ENCODE measurements at places on chromosomes 3 and 15.
A peak's percentile ranks its signal among the peaks of the same experiment; 100 is the strongest.

DNA sequence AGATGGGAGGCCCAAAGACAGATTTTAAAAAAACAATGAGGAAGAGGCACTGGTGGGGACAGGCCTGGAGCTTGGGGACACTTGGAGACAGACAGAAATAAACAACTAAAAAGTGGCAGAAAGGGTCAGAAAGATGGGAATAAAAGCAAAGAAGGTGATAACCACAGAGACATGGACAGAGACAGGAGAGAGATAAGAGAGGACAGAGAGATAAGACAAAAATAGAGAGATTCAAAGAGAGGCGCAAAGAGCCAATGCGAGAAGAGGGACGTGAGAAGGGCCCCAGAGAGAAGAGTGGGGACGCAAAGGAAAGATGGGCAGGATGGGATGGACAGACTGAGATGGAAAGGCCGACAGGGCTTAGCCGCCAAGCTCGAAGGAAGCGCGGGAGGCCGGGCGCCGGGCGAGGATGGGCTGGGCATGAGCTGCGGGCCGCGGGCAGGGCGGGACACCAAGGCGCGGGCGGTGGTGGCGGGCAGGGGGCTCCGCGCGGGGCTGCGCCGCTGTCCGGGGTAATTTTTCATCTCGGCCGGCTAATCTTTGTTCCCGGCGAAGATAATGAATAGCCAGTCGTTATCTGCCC, 3.1 kb upstream of the GATA2 start:
- no peak for DNase-seq

DNA sequence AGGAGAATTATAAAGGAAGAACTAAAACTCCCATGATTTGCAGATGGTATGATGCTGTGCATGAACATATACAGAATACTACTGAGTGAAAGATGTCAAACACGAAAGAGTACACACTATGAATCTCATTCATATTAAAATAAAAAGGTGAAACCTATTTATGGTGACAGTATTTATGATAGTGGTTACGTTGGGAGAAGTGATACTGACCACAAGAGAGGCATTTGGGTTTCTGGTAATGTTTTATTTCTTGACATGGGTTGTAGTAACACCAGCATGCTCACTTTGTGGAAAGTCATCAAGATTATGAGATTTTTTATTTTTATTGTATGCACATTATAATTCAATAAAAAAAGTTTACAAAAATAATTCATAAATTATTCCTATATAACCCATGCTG, 324.0 kb downstream of the GAP43 start:
- DNase-seq: no peak

- no peak for DNase-seq
Measured at GRCh38 chr3:25493246-25493645, 65.2 kb downstream of the RARB start.

DNA sequence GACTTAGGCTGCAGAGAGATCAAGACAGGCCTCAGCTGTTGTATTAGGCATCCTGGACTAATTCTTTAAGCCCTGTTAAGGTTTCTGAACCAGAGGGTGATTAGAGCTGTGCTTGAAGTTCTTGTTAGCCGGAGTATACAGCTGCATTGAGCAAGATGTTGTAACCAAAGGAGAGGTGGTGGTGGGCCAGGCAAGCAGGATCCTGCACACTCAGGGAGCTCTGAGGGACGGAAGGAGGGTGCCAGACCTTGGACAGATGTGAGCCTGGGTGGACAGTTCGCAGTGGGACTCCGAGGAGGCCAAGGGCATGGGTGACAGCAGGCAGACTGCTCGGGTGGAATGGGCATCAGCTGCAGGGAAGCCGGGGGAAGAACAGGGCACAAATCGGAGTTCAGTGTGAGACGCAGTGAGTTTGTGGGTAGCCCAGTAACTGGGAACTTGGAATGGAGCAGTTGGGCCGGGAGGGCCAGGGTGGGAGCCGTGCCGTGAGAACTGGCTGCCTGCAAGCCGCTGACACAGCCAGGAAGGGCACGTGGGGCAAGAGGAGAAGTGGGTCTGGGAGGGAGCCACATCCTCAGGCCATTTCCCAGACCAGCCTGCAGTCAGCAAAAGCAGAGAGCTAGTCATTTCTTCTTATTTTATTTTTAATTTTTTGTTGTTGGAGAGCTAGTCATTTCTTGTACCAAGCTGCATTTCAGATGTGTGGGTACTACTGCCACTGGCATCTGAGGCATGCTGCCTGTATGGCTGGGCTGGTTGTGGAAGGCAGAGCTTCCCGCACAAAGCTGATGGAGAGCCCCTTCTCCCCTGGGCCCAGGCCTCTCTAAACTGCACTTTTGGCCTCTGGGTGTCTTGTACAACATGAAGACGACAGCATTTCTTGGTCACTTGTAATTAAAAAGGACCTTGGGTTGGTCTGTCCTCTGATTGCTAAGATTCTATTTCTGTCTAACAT, 61.0 kb downstream of the PGPEP1L start:
- no peak for DNase-seq

GRCh38 chr3:188658606-188659005, 504.6 kb downstream of the LPP start:
- DNase-seq: no peak

DNA sequence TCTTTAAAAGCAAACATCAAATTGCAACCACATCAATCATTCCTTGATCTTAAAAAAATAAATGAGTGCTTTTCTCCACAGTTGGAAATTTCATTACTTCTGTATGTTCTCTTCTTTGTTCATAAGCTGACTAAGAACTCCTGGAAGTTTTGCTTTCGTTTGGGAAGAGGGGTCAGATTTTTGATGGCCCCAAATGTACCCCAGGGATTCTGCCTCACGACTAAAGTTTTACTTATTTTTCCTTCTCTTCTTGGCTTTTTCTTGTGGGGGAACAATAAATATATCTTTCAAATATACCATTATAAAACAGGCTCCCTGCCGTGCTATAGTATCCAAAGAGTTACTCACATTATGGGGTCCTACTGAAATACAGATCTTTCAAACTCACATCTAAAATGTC, 215.0 kb upstream of the CDIN1 start:
- DNase-seq: no peak

DNA sequence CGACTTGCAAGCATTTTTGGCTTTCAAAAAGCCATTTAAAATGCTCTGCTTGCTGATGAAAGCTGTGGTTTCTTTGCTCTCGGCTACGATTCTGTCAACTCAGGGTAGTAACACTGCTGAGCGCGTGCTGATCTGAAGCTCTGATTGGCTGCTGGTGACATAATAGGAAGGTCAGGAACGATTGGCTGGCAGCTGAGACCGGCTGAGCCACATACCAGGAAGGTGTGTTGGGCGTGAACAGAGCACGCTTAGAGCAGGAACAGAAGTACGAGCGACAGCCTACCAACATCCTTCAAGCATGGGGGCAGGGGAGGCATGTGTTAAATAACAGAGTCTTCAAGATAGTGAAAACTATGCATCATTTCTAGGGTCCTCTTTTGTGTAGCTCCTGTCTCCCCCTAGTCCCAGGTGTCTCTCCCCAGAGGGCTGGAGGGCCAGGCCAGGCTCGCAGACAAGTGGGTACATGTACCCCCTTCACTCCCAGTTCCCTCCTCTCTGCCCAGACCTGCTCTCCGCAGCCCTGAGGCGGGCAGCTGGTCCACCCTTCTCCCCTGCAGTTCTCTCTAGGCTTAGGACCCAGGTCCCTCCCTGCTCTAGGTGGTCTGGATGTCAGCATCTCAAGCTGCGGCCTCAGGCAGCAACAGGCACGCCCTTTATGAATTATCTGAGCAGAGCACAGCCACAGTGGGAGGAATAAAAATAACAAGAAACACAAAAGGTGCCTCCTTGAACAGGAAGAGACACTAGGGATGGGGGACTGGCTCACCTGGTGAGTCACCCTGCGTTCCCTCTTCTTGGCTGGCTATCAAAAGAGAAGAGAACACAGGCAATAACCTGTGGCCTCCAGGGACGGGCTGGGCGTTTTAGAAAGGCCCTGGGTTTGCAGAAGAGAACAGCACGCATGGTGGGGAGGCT, 76.0 kb downstream of the TAMM41 start:
- DNase-seq: peak; percentile 89

DNA sequence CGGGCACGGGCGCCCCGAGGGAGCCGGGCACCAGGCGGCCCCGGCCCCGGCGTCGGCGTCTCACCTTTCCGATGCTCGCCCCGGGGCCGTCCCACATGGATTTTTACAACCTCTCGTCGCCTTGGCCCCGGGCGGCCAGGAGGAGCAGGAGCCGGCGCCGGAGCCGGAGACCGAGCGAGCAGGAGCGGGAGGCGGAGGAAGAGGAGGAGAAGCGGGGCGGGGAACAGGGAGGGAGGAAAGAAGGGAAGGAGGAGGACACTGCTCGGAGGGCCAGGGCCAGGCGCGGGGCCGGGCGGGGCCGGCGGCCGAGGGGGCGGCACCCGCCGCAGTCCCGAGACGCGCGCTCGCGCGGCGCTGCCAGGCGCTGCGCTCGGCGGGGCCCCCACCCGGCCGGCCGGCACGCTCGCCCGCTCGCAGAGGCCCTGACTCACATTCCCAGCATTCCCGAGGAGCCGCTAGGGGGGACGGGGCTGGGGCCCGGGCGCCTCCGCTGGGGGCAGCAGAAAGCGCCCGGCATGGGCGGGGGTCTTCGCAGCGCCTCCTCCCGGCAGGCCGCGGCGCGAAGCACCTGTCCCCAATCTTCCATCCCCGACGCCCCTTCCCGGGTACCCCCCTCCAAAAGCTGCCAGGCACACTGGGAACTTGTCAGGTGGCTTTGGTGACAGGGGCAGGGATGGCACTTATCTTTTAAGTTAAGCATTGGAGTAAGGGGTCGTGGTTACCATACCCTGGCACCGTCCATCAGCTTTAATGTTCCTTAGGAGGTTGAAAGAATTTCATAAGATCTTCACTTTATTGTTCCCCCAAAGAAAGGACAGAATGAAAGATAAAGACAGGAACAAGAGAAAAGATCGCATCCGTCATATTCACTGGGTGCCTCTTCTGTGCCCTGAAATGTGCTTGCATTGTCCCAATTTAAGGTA, at the start of gene ERC2:
Gene ERC2 (minus strand): TSS at position 284 of the 923 bp plus-strand sequence.
- DNase-seq: peak; percentile 79

DNA sequence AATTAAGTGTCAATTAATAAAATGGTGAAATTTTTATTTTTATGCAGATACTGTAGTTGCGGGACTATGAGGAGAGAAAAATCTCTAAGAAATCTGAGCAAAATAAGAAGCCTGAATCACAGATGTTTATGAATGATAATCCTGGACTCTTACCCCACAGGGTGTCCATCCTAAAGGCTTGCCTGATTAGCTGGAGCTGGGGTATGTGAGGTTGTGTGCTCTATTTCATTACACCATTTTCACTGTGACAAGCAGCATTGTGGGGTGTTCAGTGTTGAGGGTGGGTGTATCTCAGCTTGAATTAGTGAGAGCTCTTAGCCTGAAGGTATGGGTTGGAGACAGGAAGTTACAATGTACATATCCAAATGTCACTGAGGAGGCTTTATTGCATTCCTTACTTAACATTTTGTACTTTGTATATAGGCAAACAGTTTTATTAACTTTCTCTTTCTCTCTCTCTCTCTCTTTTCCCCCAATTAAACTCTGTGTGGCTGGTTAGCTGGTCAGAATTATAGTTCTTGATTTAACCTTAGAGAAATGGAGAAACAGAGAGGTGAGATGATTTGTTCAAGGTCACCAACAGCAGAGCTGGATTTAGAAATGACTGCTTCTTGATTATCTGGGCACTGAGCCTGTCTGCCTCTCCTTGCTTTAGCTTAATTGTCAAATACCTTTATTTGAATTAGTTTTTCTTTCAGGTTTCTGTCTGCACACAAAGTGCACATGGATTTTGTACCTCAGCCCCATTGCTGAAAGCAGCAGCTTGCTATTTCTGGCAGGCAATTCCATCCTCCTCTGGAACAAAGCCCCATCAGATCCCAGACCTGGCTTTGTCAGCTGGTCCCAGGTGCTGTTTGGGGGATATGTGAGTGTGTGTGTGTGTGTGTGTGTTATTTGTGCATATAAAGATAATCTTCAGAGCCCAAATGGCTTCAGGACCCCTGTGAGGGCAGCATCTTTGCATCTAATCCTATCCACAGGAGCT, 35.8 kb downstream of the GJD2 start:
- no peak for DNase-seq

DNA sequence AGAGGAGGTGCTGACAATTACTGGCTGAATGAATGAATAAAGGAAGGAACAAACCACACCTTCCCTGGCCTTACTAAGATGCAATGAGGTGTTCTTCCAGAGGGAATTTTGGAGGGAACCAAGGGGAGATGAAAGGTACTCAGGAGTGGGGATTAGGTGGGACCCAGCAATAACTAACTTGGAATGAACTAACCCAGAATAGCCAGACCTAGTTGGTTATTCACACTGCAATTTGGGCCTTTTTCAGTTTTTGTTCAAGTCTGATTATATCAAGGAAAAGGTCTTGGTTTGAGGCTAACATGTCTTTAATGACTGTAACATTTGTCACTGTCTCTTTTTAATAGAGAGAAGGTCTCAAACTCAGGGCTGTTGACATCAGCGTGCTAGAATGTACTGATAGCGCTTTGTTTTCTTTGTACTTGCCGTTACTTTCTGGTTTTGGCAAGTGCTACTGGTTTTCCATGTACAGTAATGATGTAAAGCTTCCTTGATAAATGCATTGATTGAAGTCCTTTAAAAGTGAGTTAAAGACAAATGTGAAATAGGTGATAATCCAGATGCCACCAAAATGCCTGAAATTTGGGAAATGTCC, 3.2 kb upstream of the PLXND1 start:
- no peak for DNase-seq

DNA sequence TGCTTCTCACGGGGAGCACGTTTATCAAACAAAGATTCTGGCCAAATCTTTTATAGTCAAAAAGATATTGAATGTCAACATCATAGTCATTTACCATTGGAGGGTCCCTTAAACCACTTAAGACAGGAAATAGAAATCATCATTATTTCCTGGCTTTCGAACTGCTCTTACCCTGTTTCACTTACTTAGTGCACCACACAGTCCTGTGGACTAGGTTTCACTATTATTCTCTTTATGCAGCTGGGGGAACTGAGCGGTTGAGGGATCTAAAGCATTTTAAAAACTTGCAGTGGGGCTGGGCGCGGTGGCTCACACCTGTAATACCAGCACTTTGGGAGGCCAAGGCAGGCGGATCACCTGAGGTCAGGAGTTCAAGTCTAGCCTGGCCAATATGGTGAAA, 13.7 kb upstream of the TPRG1 start:
- no peak for DNase-seq

GRCh38 chr15:40511472-40512133, 40.8 kb downstream of the CHST14 start:
- peak; percentile 55 for DNase-seq

GRCh38 chr3:3772920-3773319, 26.3 kb upstream of the LRRN1 start:
- no peak for DNase-seq

GRCh38 chr15:95663156-95664100, 667.1 kb upstream of the NR2F2 start:
- DNase-seq: no peak

DNA sequence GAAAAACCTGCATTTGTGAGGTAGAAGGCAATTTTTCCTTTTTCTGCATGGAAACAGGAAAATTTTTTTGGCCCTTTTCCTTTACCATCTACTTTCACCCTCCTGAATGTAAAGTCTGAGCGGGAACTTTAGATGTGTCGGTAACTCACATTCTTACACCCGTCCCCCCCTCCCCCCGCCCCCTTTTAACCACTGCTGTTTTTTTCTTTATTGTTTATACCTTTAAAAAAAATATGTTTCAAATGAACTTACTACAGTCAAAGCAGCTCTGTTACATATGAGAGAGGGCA, 487 bp upstream of the HES1 start:
- DNase-seq: peak; percentile 29
